ENCODE measurements at places on chromosomes 2 and 18. TPM values are rescaled to one million over a fixed set of nuclear protein-coding genes. Genes with fewer than 3 reads are reported as not detected.

MYL12B gene
- total RNA-seq: 560 TPM

CTAGE1 gene
- total RNA-seq: not detected

EVA1A gene
- 114 TPM for total RNA-seq

UGT1A10 gene
- not detected for total RNA-seq

DNA sequence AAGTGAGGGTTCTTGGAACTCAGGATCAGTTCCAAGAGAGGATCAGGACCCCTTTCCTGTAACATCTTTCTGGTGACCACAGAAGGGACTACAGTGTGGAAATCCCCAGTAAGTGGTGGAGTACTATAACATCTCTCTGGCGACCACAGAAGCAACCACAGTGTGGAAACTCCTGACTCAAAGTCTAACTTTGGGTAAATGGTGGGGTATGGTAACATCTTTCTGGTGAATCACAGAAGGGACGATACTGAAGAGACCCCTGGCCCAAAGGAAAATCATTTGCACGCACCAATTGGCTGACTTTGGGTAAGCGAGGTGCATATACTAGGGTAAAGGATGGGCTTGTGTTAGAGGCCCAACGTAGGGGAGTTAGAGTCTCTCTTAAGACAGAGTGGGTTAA, 56.3 kb upstream of the GULP1 start:
- no peak for DNase-seq

All from glomerular endothelial cell (primary cell).